ENCODE measurements at places on chromosomes 7 and 10.

GRCh38 chr10:75875740-75876139 is 444.3 kb downstream of the LRMDA start:
- DNase-seq = no peak

- peak; percentile 59 for DNase-seq
Measured at GRCh38 chr7:117873310-117874190, at the start of gene CTTNBP2. TSS of gene CTTNBP2 (minus strand) at chr7:117873441. CDS start at chr7:117873415, 26 bp downstream.

DNA sequence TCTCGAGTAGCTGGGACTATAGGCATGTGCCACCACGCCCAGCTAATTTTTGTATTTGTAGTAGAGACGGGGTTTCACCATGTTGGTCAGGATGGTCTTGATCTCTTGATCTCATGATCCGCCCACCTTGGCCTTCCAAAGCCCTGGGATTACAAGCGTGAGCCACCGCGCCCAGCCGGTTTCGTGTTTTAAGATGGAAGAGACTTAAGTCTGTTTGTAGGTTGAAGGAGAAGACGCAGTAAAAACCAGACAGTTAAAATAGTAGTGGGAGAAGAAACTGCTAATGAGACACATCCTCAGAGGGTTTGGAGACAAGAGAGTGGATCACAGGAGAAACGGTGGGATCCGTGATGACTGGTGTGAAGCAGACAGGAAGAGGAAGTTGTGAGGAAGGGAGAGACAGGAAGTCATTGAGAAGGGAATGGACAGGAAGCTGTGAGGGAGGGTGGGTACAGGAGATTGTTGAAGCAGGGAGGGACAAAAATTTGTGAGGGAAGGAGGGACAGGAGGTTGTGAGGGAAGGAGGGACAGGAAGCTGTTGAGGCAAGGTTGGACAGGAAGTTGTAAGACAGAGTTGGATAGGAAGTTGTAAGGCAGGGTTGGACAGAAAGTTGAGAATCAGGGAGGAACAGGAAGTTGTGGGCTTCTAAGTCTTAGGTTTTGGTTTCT is 115.5 kb downstream of the WDFY4 start:
- DNase-seq = no peak

- no peak for DNase-seq
Measured at GRCh38 chr10:33532901-33533300, 198.4 kb upstream of the NRP1 start.

- DNase-seq = peak; percentile 83
Measured at GRCh38 chr10:106559442-106559841, 605.1 kb downstream of the SORCS1 start.

DNA sequence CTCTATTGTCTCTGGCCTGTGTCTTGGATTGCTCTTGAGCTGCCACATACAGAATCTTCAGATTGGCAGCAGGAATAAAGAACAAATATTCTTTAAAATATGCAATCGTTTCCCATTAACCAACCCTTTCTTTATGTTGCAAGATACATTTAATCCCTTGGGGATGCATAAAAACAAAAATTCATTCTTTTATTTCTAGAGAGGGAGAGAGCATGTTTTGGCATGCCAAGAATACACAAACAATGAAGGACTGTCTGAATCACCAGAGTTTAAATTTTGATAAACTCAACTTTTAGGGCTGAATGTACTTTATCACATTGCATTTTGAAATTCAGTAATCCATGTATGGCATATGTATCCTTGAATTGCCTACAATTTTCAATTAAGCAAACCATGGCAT is 154.3 kb upstream of the SEMA3D start:
- DNase-seq = no peak

- DNase-seq = no peak
Measured at GRCh38 chr10:21627331-21627730, 93.3 kb downstream of the MLLT10 start.

- DNase-seq = no peak
Measured at GRCh38 chr10:119248681-119249080, 41.3 kb downstream of the GRK5 start.

DNA sequence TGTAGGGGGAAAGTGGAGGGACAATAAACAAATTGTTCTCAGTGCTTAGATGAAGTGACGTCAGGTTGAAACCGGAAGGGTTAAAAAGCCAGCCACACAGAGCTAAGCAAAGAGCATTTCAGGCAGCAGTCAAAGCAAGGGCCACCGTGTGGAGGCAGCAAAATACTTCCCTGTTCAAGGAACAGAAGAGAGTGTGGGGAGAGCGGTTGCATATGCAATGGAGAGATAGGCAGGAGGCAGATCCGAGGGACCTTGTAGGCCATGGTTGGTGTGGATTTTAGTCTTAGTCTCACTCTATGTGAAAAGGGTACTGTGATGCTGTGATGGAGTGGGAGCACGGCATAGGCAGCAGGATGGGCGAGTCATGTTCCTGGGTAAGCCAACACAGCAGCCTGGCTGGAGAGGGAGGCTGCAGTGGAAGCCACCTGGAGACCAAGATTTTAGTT is 3.8 kb upstream of the STN1 start:
- no peak for DNase-seq

DNA sequence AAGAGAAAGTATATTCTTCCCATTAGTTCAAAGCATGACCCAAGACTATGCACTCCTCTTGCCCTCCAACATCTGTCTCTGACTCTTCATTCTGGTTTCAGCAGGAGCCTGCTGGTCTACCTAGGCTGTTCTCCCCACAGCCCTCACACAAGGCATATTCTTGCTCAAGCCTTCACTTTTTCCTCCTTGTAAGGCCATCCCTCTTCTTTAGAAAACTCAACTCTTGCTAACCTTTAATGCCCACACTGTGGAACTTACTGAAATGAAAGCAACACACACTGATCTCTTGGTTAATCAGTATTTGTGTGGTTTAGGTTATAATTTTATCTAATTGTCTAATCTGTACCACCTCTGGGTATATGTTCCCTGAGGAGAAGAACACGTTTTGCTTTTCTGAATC is 75.8 kb downstream of the PRKCQ start:
- no peak for DNase-seq

GRCh38 chr7:117871778-117872538 is 1.3 kb downstream of the CTTNBP2 start:
- DNase-seq = peak; percentile 36

DNA sequence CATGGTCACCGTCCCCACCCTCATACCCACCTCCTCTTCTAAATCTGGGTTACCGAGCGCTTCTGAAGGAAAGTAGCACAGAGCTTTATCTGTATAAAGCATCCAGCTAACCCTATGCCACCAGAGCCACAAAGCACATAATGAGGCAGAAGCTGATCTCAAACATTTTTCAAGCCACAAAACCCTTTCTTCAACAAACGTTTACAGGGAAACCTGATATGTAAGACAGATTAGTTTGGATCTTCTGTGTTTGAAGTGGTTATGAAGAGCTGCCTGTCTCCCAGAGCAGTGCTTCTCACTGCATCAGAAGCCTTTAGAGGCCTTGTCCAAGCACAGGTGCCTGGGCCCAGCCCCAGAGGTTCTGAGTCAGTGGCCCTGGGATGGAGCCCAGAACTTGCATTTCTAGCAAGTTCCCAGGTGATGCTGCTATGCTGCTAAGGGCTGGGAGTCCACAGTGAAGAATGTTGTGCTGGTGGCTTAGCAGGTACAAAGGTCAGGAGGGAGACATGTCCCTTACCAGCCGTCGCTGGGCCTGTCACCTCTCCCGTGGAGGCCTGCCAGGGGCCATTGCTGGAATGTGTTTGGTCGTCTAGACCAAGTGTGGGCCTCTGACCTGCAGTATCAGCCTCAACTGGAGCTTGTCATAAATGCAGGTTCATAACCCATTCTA is 90.4 kb downstream of the TAF3 start:
- DNase-seq = no peak

- no peak for DNase-seq
Measured at GRCh38 chr7:105866102-105866801, 10.1 kb downstream of the ATXN7L1 start.

DNA sequence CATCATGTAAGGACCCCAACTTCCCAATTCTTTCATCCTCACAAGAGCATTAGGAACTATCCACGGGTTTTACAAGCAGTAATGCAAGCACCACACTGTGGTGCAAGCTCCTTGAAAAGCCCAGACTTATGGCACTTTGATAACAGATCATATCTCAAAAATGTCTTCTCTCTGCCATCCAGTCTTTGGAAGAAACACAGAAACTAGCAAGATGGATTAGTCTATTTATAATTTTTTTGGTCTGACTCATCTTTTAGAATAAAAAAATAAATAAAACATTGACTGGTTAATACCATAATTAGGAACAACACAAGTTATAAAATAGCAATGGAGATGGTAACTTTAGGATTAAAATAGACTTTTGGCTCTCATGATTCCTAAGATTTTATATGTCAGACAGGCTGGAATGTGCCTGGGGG is 49.0 kb upstream of the CALD1 start:
- peak; percentile 15 for DNase-seq

DNA sequence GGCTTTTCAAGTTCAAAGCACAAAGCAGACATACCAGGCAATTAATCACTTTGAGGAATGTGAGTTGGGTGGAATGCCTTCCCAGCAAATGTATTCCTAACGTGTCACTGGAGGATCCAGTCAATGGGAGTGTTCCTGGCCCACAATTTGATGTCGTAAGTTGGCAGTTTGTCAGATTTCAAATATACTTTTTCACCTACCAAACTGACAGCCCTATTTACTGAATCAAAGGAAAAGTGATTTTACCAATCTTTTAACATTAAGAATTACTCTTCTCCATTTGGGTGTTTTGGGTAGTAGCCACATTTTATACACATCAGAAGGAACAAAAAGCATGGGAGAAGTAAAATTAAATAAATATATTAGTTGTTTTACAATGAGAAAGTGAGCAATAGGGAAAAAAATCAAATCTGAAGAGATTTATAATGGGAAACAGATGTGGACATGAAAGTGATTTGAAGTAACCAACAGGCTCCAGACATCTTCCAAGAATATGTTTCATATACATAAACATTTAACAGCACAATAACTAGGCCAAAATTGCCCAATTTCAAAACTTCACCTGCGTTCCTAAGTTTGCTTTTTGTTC is 222.9 kb downstream of the MTERF1 start:
- peak; percentile 59 for DNase-seq

DNA sequence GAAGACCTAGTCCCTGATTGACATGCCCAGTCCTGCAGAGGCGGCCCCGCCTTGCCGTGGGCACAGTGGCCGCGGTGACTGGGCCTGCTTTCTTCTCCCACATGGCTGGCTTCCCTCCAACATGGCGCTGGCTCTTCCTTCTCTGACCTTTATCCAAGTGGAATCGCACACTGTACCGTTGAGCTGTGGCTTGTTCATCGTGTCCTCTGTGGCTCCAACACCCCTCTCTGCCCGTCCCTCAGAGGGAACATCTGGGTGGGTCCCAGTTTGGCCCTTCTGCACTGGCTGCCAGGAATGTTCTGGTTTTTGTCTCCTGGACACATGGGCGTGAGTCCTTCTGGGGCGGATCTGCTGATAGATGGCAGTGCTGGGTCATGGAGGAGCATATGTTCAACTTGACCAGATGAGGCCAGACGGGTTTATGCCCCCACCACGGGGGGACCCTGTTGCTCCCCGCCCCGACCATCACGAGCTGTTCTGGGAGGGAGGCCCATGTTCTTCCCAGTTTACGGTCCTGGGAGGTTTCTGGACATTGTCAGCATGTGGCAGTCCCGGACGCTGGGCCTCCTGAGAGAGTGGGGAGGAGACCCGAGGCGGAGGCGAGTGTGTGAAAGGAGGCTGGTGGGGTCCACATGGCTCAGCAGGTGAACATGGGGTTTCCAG is 63.5 kb downstream of the LHPP start:
- no peak for DNase-seq

GRCh38 chr10:132607961-132608495 is 70.4 kb downstream of the INPP5A start:
- no peak for DNase-seq

DNA sequence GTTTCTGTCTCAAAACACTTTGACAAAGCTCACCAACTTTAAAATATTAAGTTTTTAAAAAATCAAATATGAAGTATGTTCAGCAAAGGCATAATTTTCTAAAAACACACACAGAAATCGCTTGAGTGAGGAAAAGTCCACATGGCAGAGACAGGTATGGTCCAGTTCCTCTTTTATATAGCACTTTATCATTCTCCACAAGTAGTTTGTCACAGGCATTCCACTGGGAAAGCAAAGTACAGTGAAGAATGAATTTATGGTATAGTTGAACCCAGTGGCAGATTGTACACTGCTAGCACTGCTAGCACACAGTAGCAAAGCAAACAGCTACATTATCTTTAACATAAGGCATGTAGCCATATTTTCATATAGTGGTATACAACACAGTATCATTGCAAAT is 102.3 kb downstream of the HECTD2 start:
- DNase-seq = no peak

GRCh38 chr10:123464430-123465323 is 201.5 kb upstream of the GPR26 start:
- DNase-seq = no peak

GRCh38 chr7:77425101-77426051 is 9.2 kb upstream of the GSAP start:
- peak; percentile 79 for DNase-seq

GRCh38 chr7:27080844-27081436 is 14.9 kb downstream of the HOXA1 start:
- DNase-seq = no peak

DNA sequence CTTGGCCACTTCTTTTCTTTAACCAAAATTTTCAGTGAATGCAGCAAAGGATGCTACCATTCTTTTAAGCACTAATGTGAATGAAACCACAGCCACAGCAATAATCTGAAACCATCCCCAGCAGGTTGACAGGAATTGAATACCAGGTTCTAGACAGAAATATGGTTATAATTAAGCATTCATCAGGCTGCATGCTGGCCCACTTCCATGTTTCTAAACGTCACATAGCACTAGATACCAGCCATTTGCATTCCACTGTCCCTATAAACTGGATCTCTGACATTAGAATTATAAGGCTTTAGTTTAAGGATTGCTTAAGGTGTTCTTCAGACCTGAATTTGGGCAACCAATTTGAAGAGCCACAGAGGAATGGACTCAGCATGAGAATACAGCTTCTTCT is 340.8 kb upstream of the KLF6 start:
- DNase-seq = no peak

DNA sequence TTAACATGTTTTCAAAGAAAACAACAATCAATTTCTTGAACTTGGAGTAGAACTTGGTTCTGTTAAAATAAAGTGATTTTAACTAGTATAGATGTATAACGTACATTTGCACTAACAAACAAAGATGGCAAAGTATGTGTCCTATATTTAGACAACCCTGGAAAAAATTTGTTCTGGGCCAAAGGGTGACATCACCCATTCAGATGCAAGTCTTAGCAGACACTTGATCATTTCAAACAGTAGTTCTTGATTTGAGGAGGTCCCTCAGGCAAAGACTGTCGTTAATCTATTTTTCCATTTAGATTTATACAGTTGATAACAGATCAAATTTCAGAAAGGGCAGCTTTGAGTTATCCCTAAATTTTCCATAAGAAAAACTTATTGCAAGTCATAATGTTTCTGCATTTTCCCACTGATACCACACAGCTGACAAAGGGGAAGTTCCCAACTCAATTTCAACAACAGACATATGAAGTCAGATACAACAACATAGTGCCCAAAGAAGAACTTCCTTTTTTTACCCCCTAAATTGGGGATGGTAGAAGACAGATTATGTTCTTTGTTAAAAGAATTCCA is 5.2 kb downstream of the NMT2 start:
- DNase-seq = no peak

All from astrocyte of the spinal cord (primary cell).